ENCODE measurements at places on chromosomes 12 and 14.

DNA sequence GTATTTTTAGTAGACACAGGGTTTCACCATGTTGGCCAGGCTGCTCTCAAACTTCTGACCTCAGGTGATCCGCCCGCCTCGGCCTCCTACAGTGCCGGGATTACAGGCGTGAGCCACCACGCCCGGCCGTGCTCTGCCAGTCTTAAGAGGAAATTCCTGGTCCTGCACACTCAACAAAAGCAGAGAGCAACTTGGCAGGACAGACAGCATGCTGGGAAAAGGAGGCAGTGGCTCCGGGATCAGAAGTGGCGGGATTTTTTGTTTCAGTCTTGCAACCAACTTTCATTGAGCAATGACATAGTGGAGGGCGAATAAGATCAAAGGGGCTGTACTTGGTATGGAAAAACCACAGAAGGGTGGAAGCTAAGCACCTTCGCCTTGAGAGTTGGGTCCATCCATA lies 2.1 kb downstream of the CKAP4 start:
- peak; percentile 8 for ATAC-seq

DNA sequence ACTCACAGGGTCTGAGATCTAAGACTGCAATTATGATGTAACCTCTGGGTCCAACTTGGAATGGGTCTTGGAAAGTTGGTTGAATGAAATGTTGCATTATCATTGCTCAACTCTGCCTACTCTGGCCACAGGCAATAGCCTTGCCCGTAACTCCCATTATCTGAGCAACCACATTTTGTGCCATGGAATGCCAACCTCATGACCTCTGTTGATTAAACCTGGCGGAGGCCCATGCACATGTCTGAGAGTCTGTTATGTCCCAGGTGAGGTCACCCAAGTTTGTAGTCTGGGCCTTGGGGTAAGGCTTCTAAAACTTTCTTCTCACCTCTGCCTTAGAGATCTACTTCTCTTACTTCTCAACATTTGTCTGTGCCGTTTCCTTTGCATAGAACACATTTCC lies 140.9 kb downstream of the TBX5 start:
- ATAC-seq, result no peak

GRCh38 chr14:70886421-70887206 lies 20.6 kb upstream of the PCNX1 start:
- ATAC-seq, result no peak

GRCh38 chr12:114936148-114937079 lies 252.4 kb upstream of the TBX3 start:
- ATAC-seq, result peak; percentile 62

DNA sequence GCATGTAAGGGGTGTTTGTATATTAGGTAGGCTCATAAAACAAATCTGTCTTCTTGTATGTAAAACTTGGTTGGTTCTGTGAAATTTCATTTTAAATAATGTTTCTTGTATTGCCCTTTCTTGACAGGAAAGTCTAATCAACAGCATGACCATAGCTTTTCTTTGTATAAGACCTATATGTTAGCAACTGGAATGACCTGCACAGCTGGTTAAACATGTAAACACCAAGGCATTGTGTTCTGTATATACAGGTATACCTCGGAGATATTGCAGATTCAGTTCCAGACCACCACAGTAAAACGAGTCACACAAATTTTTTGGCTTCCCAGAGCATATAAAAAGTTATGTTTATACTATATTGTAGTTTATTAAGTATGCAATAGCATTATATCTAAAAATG lies 183.6 kb downstream of the ERC1 start:
- no peak for ATAC-seq

DNA sequence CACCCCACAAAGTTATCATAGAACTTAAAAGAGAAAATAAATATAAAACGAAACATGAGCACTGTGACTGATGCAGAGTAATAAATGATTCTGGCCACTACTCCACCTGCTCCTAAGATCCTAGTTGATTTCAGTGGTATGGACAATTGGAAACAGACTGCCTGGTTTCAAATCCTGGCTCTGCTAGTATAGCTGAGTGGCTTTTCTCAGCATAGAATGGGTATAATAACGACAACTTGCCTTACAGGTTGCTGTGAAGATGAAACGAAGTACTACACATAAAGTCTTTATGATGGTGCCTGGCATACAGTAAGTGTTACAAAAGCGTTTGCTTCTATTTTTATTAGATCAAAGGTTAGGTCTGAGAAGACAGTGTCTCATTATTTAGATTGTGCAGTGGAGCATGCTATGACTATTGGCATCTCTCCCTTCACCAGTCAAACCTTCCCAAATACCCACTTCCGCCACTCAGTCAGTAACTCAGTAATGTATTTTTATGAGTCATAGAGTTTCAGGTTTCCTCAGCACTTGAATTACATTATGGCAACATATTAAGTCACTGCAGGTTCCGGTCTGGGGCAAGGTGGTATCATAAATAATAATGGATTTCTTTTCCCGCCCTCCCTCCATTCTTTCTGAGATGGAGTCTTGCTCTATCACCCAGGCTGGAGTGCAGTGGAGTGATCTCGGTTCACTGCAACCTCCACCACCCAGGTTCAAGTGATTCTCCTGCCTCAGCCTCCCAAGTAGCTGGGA lies 29.7 kb upstream of the NR2C1 start:
- ATAC-seq, result no peak

GRCh38 chr14:101475456-101476257 lies 85.6 kb upstream of the DIO3 start:
- no peak for ATAC-seq

DNA sequence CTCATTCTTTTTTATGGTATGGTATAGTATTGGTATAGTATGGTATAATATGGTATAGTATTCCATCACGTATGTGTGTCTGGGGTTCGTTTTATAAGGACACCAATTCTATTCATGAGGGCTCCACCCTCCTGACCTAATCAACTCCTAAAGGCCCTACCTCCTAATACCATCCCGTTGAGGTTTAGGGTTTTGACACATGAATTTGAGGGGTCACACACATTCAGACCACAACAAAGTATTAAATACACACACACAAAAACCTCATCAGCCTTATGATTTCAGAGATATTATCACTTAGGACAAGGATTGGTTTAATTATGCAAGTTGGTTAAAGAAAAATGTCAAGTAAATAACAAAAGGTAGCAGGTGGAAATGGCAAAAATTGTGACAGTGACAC lies 54.1 kb upstream of the CHST11 start:
- ATAC-seq, result no peak

GRCh38 chr12:81722004-81722403 lies 37.1 kb downstream of the PPFIA2 start:
- no peak for ATAC-seq

- peak; percentile 79 for ATAC-seq
Measured at GRCh38 chr12:510071-510825, 50.5 kb downstream of the B4GALNT3 start.

DNA sequence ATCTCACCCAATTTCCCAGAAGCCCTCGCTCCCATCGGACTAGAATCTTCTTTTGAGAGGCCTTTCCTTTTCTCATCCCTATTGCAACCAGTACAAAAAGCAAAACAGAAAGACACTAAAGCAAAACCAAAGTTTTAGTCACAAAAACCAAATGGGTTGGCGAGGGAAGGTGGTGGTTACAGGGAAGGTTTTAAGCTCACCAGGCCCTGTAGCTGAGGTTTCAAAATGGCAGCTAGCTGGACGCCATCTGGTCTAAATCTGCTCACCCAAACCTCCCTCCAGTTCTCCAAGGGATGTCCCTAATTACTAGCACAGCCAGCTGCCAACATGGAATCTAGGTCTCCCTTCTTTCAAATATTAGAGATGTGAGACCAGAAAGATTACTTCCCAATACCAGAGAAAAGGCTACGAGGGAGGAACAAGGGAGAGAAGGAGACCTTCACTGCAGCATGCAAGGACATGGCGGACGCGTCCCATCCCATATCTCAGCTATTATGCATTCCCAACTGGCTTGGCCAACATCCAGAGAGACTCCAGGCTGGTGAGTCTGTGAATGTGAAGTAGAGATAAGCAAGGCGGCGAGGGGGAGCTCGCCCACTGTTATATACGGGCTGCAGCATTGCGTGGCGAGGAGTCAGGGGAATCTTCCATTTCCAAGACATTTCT lies 70.8 kb downstream of the DPF3 start:
- no peak for ATAC-seq
